Breast epithelium (tissue), 4 donors: ENCODE measurements at places on chromosomes 5 and 9.

DNA sequence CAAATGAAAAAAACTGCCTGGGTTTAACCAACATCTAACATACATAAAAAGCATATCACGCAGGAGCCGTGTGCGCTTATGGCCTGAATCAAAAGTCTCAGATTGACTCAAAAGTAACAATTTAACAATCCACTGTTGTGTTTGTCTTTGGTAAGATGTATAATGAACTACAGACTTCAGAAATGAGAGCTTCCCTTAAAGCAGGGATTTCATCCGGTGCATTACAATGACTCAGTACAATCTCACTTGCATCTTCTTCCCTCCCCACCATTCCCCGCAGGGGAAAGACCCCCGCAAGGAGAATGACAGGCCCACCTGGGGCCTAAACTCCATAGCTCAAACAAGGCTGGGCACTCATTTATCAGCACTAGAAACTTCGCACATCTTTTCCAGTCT is 1.4 kb downstream of the ZFR start:
- no peak for DNase-seq

GRCh38 chr9:125049212-125050049 is 93.9 kb downstream of the SCAI start:
- DNase-seq = no peak

DNA sequence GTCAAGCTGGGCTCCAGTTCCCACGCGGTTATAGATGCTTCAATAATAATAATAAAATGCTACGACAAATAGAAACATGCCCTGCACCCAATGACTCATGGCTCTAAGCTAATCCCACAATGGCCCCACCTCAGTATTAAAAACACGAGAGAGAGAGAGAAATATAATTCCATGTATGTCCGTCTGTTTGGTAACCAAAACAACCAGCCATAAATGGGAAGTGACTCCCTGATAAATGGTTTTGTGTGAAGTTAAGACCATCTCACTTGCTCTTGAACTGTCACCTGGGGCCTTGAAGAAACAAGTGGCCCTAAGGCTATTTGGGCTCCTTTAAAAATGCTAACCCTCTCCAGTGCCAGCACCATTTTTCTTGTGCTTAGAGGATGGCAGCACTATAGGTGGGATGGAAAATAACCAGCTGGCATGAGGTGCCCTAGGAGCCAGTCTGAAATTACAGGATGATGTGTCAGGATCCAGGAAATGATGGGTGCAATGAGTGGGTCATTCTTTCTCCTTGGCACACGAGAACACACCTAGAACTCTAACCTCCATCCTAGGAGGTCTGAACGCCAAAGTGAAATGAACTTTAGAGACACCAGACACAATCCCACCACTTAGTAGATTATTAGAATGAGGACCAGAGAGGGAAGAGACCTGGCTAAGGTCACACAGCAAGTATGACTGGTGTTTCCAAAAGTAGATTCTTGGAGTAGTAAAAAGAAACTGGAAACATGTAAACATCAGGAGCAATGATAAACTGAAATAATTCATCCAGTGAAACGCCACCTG is 35.7 kb upstream of the ADRB2 start:
- DNase-seq = no peak

- no peak for DNase-seq
Measured at GRCh38 chr9:9791611-9792010, 821.2 kb downstream of the PTPRD start.

- no peak for DNase-seq
Measured at GRCh38 chr9:18626046-18626698, 152.2 kb downstream of the ADAMTSL1 start.
